ENCODE measurements at places on chromosomes 12 and 14. TPM values are rescaled to one million over a fixed set of nuclear protein-coding genes. Genes with fewer than 3 reads are reported as not detected.

- H3K4me1 ChIP-seq: no peaks in the 10 kb centered on the region
- no peaks in the 10 kb centered on the region for H3K36me3 ChIP-seq
- DNase-seq: no peak
- no peaks in the 10 kb centered on the region for H3K27me3 ChIP-seq
- no peak overlapping the region for H3K4me3 ChIP-seq
These were observed 142.0 kb downstream of the KCNK10 start for GRCh38 chr14:88181072-88181471.

Gene AICDA
- not detected for total RNA-seq

Gene GPR65
- total RNA-seq: 0.22 TPM

DNA sequence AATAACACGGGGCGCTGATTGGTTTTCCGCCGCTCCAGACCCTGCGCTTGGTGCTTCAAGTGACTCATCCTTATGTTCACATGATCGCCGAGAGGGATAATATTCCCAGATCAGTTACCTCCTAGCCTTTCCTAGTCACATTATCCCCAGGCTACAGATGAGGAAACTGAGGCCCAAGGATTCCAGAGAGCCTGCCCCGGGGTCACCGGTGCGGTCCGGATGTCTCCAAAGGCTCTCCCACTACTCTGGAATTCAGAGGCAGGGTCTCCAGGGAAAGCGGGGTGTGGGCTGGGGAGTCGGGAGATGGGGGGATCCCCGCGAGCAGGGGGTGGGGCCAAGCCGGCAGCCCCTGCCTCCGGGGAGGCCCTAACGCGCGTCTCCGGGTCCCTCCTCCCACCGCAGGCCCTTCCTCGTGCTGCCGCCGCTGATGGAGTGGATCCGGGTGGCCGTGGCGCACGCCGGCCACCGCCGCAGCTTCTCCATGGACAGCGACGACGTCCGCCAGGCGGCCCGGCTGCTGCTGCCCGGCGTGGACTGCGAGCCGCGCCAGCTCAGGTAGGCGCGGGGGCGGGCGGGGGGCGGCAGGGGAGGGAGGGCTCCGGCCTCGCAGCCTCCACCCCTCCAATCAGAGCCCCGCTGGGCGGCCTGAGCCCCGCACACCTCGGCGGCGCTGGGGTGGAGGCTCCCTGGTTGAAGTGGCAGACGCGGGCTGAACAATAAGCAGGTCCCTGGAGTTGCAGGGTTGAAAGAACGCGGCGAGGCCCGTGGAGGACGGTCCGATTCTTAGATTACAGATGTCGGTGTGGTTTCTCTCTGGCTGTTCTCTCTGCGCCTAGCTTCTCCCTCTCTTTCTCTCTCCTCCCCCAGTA is 104.6 kb upstream of the PWP1 start:
- H3K27ac ChIP-seq: no peak overlapping the region
- H3K36me3 ChIP-seq: no peaks in the 10 kb centered on the region
- H3K4me1 ChIP-seq: no peaks in the 10 kb centered on the region
- no peak for DNase-seq
- H3K27me3 ChIP-seq: peaks cover 18% of the 10 kb centered on the region

Gene FOXN4
- not detected for total RNA-seq

DNA sequence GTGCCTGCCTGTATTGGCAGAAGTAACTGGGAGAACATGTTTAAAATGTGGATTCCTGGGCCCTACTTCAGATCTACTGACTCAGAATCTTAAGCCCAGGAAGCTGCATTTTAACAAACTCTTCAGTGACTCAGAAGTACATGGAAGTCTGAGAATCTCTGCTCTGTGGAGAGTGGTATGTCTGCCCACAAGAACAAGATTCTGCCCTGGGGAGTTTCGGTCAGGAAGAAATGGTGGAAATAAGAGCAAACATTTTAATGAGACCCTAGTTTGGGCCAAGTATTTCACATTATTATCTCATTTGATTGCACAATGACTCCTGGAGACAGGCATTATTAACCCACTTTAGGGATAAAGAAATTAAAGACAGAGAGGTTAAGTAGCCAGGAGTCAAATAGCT is 8.2 kb downstream of the ALDH1L2 start:
- no peak overlapping the region for H3K27ac ChIP-seq
- H3K4me1 ChIP-seq: no peaks in the 10 kb centered on the region
- peaks cover 3% of the 10 kb centered on the region for H3K36me3 ChIP-seq
- H3K27me3 ChIP-seq: no peaks in the 10 kb centered on the region
- H3K4me3 ChIP-seq: no peak overlapping the region

GRCh38 chr12:97575403-97576193 is 113.0 kb downstream of the RMST start:
- DNase-seq: no peak
- no peaks in the 10 kb centered on the region for H3K4me1 ChIP-seq
- H3K36me3 ChIP-seq: no peaks in the 10 kb centered on the region
- H3K27ac ChIP-seq: no peak overlapping the region
- no peaks in the 10 kb centered on the region for H3K27me3 ChIP-seq
- H3K4me3 ChIP-seq: no peak overlapping the region

- no peak overlapping the region for H3K27ac ChIP-seq
- no peak overlapping the region for H3K4me3 ChIP-seq
- no peaks in the 10 kb centered on the region for H3K36me3 ChIP-seq
These were observed 479.7 kb upstream of the MGAT4C start for GRCh38 chr12:86735851-86736250.

DNA sequence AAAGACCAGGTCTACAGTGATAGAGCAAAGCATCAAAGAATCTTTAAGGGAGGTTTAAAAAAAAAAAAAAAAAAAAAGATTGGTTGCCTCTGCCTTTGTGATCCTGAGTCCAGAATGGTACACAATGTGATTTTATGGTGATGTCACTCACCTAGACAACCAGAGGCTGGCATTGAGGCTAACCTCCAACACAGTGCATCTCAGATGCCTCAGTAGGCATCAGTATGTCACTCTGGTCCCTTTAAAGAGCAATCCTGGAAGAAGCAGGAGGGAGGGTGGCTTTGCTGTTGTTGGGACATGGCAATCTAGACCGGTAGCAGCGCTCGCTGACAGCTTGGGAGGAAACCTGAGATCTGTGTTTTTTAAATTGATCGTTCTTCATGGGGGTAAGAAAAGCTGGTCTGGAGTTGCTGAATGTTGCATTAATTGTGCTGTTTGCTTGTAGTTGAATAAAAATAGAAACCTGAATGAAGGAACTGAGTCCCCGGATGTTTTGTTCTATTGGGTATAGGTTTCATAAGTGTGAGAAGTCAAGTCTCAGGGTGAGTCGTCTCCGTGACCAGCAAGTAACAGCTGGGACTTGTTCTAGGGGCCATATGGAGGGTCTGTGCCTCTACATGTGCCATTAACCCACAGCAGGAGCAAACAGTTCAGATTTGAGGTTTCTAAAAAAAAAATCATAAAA is 9.3 kb downstream of the PEBP1 start:
- no peaks in the 10 kb centered on the region for H3K27me3 ChIP-seq
- H3K36me3 ChIP-seq: peaks cover 47% of the 10 kb centered on the region

All from heart left ventricle (tissue), 16 donors.